NCI-H2107 (cell line): ENCODE measurements at places on chromosomes 3 and 15.

DNA sequence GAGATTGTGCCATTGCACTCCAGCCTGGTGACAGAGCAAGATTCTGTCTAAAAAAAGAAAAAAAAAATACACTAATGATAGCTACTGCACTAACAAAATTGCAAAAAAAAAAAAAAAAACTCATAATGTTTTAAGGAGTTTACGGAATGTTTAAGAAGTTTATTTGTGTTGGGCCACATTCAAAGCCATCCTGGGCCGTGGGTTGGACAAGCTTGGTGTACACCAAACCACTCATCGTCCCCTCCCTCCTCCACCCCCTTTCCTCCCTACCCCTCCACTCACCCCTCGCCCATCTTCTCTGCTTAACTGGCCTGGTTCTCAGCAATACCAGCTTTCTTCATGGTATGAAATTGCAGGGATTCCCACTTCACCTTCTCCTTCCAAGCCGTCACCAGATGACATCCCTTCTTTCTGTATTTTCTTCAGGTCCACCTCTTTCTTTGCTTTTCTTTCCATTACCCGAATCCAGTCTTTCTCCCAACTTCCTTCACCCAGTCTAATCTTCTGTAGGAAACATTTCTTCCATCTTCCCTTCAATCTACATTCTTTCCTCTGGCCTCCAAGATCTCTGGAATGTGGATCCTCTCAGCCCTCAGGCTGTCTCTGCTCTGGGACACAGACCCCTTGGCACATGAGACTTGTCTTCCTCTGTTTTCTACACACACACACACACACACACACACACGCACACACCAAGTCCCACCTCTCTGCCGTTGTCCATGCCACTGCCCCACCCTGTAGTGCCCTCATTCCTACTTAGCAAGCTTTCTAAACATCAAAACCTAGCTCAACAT lies 3.5 kb upstream of the MESP1 start:
- DNase-seq: no peak

- no peak for DNase-seq
Observed at GRCh38 chr3:23710555-23710954, 95.2 kb upstream of the UBE2E1 start.

- DNase-seq: no peak
Observed at GRCh38 chr3:114823061-114823460, 324.0 kb downstream of the ZBTB20 start.

- DNase-seq: no peak
Observed at GRCh38 chr15:65409036-65409631, 13.6 kb downstream of the IGDCC4 start.

DNA sequence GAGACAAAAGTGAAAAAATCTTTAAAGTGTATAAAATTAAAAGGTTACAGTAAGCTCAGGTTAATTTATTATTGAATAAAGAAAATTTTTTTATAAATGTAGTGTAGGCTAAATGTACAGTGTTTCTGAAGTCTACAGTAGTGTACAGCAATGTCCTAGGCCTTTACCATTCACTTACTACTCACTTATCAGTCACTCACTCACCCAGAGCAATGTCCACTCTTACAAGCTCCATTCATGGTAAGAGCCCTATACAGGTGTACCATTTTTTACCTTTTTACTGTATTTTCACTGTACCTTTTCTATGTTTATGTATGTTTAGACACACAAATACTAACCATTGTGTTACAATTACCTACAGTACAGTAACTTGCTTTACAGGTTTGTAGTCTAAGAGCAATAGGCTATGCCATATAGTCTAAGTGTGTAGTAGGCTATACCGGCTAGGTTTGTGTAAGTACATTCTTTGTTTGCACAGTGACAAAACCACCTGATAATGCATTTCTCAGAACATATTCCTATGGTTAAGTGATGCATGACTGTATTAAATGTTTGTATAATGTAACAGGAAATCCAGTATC lies 38.1 kb upstream of the NECTIN3 start:
- no peak for DNase-seq

GRCh38 chr15:82312586-82313349 lies 36.5 kb downstream of the GOLGA6L10 start:
- no peak for DNase-seq

DNA sequence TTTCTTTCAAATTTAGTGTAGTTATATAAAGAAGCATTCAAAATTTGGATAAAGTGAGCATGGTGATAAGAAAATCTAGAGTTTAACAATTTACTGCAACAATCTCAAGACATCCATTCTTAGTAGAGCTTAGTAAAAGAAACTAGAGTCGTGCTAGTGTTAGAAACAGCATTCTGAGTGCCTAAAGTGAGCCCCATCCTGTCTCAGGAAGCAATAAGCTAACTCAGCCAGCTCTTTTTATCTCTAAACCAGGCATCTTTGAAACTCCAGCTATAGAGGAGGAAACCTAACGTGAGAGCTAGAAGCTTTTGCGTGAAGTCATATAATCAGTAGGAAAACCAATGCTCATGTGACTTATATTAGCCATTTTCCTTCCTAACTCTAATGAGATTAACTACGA lies 1187.1 kb upstream of the EPHA6 start:
- no peak for DNase-seq

DNA sequence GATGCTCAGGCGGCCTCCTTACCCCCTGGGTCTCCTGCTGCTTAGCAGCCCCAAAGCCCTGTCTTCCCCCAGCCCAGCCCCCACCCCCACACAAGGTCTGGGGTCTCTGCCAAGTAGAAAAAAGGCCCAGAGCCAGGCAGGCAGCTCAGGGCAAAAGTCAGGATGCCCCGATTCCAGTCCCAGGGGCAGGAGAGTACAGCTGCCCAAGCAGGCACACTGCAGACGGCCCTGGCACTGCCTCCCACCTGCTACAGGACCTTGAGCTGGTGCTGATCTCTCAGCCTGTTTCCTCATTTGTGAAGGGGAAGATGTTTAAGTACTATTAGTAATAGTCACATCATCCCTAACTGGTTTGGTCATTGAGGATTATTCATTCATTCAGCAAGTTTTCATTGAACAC lies 12.6 kb downstream of the TMEM43 start:
- DNase-seq: no peak

DNA sequence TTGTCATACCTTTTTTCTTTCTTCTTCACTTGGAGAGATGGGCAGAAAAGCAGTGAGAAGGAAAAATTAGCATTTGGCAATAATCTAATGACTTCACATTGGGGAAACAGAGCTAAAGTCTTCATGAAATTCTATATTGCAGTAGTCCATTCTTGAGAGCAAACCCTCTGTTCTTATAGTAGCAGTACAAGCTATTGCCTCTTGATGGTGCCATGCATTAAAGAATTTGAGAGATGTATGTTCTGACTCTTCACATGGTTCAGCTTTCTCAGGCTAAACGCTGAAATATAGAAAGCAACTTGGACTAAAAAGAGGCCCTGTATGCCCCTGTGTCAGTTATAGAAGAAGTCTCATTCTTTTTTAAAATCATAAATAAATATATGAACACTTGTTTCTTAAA lies 36.0 kb downstream of the PHLDB2 start:
- DNase-seq: peak; percentile 45

DNA sequence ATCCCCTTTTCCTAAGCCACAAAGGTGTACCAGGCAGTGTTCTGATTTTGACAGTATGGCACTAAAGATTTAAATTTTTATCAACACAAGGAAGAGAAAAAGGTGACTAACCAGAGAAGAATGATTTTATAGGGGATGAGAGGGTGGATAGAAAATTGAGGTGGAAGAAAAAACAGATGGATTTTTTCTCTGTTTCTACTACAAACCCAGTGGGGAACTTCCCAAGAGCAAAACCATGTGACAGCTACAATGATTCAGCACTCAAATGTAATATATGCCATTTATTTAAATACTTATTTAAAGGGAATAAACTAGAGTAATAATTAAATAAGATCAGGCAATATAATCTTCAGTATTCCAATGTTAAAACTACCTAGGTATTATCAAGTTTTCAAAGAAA lies 11.1 kb downstream of the DCUN1D1 start:
- no peak for DNase-seq

GRCh38 chr3:98583766-98584165 lies 9.6 kb downstream of the CPOX start:
- no peak for DNase-seq

DNA sequence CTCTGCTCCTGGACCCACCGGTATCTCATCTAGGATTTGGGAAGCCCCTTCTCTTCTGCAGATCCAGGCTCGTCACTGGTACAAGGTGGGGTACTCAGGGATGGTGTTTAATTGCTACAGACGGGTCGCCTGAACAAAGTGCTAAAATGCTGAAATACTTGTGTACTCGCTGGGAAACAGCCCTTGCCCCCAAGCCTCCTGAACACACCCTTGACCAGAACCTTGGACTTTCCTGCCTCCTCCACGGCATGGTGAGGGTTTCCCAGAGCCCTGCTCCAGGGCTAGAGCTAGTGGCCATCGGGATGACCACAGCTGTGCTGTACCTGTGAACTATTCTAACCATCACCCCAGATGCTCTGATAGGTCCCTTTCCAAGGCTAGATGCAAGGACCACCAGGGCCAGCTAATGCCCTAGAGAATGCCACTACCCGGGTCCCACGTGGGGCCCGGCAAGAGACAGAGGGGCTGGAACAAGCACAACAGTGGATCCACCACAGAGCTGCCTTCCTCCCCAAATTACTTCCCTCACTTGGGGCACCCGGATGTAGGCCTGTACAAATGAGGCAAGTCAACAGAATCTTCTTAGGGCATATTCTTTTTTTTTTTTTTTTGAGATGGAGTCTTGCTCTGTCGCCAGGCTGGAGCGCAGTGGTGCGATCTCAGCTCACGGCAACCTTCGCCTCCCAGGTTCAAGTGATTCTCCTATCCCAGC lies 267.3 kb downstream of the FOXP1 start:
- DNase-seq: no peak

GRCh38 chr3:189076449-189076848 lies 95.3 kb upstream of the TPRG1 start:
- DNase-seq: no peak

DNA sequence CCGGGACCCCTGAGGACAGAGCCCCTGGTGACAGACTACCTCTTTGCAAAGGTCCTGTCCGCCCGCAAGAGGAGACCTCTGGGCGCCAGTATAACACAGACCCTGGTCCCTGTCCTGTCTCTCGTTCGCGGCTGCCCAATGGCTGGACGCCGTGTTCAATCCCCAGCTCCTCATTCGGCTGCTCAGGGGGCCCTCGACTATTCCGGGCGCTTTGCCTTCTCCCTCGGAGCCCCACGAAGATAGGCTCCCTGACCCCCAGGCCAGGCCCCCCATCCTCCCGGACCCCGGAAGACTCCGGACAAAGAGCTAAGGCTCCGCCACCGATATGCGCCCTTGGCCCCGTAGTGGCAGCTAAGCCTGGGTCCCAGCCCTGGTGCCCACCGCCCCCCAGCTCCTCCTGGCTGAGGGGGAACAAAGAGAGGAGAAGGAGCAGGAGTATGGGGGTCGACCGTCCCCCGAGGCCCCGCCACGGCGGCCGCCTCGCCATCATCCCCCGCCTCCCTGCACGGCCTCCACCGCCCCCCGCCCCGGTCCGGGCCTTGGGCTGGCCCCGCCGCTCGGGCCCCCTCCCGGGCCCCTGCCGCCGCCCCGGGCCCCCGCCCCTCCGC lies 437 bp downstream of the CELSR3 start:
- no peak for DNase-seq

GRCh38 chr3:17195192-17195611 lies 310.4 kb downstream of the PLCL2 start:
- DNase-seq: no peak

DNA sequence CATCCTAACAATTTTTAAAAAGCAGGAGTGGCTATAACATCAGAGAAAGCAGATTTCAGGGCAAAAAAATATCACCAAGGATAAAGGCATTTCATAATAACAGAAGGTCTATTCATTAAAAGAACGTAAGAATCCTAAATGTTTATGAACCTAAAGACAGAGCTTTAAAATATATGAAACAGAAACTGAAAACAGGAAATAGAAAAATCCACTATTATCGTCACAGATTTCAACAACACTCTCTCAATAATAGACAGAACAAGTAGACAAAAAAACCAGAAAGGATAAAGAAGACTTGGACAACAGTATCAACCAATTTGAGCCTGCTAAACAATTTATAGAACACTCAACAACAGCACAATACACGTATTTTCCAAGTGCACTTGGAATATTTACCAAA lies 71.4 kb downstream of the FBXL22 start:
- DNase-seq: no peak

DNA sequence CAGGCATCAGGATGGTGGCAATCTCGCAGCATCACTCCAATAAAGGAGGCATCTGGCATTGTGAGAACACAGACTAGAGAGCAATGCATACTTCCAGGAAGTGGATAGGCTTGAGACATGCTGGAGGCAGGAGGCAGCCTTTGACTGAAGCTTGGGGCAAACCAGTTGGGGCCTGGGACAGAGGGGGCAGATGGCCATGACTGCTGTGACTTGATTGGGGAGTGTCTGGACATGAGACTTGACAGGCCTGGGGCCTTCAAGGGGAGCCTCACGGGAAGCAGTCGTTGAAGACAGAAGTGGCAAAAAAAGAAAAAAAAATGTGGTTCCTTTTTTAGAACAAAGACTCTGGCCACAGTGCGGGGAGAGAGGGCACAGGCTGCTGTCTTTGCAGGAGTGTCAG lies 44.7 kb upstream of the CHRNA7 start:
- DNase-seq: no peak
